ENCODE measurements at places on chromosomes 3 and 15.

DNA sequence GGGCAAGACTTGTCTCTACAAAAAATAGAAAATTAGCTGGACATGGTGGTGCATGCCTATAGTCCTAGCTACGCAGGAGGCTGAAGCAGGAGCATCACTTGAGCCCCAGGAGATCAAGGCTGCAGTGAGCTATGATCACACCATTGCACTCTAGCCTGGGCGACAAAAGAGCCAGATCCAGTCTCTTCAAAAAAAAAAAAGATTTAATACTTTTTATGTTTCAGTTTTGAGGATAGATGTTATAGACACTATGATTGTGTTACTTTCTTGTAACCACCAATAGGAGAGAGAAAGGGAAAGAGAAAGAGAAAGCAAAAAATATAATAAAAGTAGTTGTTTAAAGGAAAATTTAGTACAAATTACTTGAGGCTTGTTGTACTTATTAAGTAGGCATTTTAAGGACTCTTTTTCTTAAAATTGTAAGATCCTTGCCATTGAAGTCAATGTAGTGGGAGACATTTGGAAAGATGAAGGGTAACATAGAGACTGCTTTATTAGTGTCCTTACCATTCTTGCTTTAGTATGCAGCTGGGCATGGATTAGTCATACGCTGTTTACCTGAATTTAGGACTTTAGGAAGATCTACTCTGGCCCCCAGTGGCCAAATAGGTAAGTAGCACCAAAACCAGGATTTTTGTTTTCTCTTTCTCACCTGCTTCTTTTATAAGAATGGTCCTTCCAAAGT, 35.1 kb upstream of the ZDHHC23 start:
- peak; percentile 92 for DNase-seq

DNA sequence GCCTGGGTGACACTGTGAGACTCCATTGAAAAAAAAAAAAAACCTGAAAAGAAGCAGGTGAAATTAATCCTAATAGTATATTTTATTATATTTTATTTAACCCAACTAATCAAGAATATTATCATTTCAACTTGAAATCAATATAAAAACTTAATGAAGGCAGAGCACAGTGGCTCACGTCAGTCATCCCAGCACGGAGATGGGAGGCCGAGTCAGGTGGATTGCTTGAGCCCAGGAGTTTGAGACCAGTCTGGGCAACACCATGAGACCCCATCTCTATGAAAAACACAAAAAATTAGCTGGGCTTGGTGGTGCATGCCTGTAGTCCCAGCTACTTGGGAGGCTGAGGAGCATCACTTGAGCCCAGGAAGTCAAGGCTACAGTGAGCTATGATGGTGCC, 33.3 kb upstream of the SLC41A3 start:
- no peak for DNase-seq

DNA sequence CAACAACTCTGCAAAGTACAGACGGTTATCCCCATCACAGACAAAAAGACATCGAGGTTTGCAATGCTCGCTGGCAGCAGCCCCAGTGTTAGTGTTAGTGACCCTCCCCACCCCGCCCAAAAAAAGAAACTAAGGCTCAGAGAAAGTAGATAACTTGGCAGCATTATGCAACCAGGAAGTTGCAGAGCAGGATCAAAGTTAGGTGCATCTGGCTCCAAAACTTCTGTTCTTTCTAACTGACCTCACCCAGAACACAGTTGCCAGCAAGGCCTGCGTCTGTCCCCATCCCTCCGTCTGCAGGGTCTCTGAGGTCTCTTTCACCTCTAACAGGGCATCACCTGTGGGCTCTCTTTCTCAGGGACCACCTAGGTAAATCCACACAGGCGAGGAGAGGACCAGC, 51.5 kb downstream of the BDH1 start:
- no peak for DNase-seq

- no peak for DNase-seq
Observed at GRCh38 chr15:70555713-70556112, 207.6 kb downstream of the UACA start.

DNA sequence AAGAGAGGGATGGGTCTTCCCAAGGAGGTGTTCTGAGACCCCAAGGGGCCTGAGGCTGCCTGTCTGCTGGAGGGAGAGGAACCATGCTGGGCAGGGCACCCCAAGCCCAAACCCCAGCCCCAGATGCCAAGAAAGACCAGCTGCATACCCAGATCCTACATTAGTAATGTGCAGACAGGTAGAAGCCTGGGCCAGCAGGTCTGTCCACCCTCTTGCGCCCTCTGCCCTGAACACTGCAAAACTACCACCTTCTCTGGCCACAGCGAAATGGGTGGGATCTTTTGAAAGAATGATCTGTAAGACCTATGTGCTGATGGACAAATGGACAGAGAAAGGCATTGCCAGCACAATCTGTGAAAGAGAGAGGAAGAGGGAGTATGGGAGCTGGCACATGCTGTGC, 283.2 kb downstream of the EPHB1 start:
- peak; percentile 32 for DNase-seq

DNA sequence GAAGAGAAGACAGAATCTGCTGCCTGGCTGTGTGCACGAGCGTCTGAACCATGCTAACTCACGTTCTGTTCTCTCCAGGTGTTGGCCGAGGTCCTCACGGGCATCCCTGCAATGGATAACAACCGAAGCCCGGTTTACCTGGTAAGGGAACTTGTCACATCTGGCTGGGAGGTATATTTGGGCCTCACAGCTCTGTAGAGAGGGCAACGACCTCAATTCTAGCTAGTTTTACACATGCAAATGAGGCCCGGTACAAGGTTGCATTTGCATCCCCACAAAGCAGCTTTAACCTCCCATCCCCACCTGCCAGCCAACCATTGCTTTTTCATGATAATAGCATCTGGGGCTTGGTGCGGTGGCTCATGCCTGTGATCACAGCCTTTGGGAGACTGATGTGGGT, 22.0 kb upstream of the TATDN2 start:
- DNase-seq = no peak

GRCh38 chr3:178129109-178129508, 407.1 kb upstream of the KCNMB2 start:
- DNase-seq = no peak

- no peak for DNase-seq
Observed at GRCh38 chr3:40821315-40821714, 296.6 kb downstream of the ZNF621 start.

DNA sequence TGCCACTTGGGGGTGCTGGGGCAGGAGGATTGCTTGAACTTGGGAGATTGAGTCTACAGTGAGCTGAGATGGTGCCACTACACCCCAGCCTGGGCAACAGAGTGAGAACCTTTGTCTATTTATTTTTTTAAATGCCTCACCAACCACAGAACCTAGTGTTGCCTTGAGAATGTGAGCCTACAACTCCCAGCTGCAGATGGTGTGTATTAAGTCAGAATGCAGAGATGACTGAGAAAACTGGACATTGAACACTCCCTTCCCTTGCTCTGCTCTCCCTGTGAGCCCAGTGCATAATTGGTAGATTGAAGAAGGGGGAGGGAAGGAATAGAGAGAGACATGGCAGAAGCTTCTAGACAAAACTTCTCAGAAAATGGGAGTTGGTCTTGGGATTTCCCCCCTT, 53.5 kb downstream of the CCDC33 start:
- no peak for DNase-seq

GRCh38 chr3:161560008-161560637, 63.5 kb downstream of the OTOL1 start:
- peak; percentile 68 for DNase-seq

GRCh38 chr3:121515862-121516261, 29.9 kb downstream of the POLQ start:
- no peak for DNase-seq

- peak; percentile 84 for DNase-seq
Observed at GRCh38 chr3:155744010-155744625, 753 bp downstream of the PLCH1 start.

GRCh38 chr15:23539892-23540291, 25.6 kb upstream of the MKRN3 start:
- no peak for DNase-seq

GRCh38 chr3:22496641-22497040, 706.5 kb upstream of the UBE2E2 start:
- DNase-seq = no peak

DNA sequence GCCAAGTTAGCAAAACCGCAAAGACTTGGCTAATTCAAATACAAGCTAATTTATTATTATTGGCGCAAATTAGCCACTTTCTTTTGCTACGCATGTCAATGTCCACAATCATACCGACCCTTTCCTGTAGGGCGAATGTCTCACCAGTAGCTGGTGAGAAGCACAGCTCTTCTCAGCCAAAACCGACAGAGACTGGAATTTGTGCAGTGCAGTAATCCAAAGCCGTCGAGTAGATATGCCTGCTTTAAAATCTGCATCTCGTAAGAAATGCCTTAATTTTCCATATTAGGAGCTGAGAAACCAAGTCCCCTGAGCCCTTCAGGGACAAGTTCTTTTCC, 614 bp upstream of the MINDY2 start:
- DNase-seq = peak; percentile 79

DNA sequence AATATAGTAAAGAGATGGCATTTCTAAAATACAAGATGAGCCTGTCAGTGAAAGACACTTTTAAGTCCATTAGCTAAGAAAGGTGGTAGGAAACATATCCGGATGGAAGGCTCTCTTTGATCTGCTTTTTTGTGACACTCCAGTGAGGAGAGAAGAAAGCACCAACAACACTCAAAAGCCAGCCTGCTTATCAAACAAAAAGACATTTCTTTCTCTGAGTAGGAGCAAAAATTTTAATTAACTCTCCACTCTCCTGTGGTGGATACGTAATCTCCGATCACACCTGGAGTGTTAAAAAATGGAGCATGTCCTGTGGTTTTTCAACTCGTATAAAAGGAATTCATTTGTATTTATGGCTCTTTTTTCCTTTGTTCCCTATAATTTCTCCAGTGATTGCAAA, 65.3 kb downstream of the OXNAD1 start:
- DNase-seq = no peak

- no peak for DNase-seq
Observed at GRCh38 chr3:190124067-190124466, 3.4 kb upstream of the P3H2 start.

GRCh38 chr3:116512931-116513330, 67.6 kb upstream of the LSAMP start:
- no peak for DNase-seq

DNA sequence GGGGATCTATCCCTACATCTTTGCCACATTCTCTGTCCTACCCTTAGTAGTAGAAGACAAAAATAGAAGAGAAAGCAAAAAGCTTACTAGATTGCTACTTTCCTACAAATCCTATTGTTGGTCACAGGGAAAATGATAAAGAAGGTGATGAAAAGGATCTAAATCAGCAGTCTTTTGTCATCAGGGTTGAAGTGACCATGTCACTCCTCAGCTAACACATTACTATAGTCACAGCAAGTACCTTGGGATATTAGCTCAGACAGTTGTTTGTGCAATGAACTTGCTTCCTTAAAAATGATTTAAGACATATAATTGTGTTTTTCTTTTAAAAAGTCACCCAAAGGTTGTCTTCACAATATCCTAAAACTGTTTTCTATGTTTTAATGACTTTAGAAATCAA, 6.3 kb downstream of the ST3GAL6 start:
- no peak for DNase-seq

- no peak for DNase-seq
Observed at GRCh38 chr15:62698646-62699045, 343.9 kb upstream of the TPM1 start.

GRCh38 chr3:13197281-13197680, 124.1 kb upstream of the IQSEC1 start:
- DNase-seq = no peak

DNA sequence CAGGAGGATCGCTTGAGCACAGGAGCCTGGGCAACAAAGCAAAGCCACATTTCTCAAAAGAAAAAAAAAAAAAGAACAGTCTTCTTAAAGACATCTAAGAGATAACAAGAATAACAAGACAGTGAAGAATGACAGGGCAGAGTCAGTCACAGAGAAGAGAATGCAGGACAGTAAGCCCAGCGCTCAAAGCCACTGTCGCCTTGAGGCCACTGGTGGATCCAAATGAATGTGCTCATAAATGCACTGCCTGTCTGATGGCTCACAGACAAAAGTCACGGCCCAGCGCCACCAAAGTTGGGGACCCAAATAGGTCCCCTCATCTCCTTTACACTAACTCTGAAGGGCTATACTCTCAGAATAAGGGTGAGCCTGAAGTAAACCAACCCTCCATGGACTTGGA, 52.3 kb downstream of the FAM174B start:
- no peak for DNase-seq

DNA sequence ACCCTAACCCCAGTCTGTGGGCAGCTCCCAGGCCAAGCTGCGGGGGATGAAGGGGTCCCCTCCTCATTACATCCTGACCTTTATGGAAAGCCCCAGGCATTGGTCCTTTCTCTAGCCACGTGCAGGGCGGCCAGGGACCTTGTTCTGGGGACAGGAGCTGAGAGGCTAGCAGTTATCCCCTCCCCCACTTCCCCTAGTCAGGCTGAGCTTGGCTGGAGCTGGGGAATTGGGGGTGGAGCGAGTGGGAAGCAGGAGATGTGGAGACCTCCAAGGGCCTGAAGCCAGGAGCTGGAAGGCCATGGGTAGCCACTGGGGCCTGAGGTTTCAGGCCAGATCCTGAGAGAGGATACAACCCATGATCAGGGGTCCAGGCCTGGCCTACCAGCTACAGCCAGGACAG, 45.8 kb downstream of the DNAH1 start:
- no peak for DNase-seq

DNA sequence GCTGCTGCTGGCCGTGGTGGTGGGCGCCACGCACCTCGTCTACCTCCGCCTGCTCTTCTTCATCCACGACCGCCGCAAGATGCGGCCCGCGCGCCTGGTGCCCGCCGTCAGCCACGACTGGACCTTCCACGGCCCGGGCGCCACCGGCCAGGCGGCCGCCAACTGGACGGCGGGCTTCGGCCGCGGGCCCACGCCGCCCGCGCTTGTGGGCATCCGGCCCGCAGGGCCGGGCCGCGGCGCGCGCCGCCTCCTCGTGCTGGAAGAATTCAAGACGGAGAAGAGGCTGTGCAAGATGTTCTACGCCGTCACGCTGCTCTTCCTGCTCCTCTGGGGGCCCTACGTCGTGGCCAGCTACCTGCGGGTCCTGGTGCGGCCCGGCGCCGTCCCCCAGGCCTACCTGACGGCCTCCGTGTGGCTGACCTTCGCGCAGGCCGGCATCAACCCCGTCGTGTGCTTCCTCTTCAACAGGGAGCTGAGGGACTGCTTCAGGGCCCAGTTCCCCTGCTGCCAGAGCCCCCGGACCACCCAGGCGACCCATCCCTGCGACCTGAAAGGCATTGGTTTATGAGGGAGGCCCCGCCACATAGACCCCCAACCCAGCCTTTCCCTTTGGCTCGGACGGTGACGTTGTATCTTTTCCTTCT, 1.1 kb downstream of the GPR27 start:
- DNase-seq = peak; percentile 38

- peak; percentile 54 for DNase-seq
Observed at GRCh38 chr3:47780741-47781684, 680 bp downstream of the SMARCC1 start.

- peak; percentile 86 for DNase-seq
Observed at GRCh38 chr3:55000546-55000945, 72.7 kb upstream of the LRTM1 start.

- peak; percentile 27 for DNase-seq
Observed at GRCh38 chr3:21216598-21216997, 534.4 kb downstream of the ZNF385D start.
